ENCODE measurements at places on chromosomes 2 and 18.

DNA sequence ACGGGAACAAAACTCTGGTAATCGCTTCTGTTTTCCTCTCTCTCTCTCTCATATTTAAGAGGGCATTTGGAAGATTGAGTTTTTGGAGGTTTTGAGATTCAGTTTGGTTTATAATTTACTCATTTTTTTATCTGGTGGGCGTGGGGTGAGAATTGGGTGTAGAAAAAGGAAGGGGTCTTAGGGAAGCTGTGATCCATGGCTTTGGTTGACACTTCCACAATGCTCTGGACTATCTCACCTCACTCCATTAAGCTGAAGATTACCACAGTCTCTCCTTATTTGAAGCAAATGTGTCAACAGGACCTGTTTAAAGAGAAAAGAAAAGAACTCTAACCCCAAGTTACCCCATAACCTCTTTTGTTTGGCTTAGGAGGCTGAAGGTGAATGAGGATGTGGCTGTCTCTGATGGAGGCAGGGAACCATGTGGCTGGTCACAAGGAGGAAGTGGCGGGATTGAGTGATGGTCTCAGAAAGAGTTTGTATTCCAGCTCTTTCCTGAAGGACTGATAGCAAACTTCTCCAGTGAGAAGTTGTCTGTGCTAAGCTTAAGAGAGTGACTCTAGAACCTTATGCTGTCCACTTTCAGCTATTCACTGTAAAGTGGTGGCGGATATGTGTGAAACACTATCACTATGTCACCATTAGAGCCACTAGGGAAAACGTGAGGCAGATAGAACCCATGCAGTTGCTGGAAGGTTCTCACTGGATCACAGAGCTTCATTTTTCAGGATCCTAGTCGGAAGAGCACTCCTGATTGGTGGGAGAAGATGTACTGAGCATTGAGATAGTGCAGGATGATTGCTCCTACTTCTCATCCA lies 934 bp downstream of the ZNF804A start:
- DNase-seq, result no peak

DNA sequence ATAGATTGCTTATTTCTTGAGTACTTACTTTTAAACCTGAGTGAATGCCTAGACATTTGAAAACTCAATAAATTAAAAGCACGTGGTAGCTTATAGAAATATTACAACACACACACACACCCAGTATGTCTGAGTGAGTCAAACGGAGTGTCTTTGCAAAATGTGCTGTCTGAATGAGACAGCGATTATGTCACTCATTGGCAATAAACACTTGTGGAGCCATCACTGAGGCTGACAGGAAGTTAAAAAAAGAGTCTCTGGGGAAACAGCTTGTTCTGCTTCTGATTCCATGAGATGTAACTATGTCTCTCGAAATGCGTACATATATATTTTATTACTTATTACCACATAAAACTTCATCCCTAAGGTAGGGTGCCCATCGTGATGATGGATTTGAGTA lies 22.3 kb upstream of the VPS4B start:
- DNase-seq, result no peak

GRCh38 chr2:174338671-174339560 lies 4.2 kb downstream of the SP9 start:
- DNase-seq, result no peak

DNA sequence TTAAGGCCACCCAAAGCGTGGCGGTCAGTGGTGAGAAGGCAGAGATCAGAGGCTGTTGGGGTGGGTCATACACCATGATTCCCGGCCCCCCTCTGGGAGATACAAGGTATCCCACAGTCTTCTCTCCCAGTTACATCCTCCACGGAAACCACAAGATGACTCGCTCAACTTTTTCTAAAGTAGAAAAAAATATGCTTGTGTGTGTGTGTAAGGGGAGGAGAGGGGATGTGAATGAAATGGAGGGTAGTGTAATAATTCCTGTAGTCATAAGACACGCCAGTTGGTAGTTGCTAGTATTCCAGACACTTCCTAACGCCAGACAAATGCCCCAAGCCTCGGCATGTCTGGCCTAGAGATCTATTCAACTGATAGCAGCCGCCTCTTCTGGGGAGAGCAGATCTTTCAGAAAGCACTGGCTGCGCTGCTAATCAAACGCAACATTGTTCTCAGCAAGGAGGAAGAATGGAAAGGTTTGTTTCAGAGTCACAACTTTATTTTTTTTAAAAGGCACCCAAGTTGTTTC lies 143.5 kb downstream of the TGIF1 start:
- no peak for DNase-seq

GRCh38 chr2:157320409-157320808 lies 5.2 kb downstream of the ERMN start:
- DNase-seq, result no peak

- DNase-seq, result no peak
Measured at GRCh38 chr2:196887431-196887830, 39.1 kb downstream of the PGAP1 start.

Measured in renal cortex interstitium (tissue), 15 donors.